ENCODE measurements at places on chromosomes 4 and X. TPM values are rescaled to one million over a fixed set of nuclear protein-coding genes. Genes with fewer than 3 reads are reported as not detected.

CAPN6 gene
- not detected for total RNA-seq

POU4F2 gene
- not detected for total RNA-seq

ANXA3 gene
- total RNA-seq, result 20.6 TPM

DACH2 gene
- total RNA-seq, result not detected

TTC29 gene
- total RNA-seq, result not detected

FGB gene
- not detected for total RNA-seq

NXF2 gene
- not detected for total RNA-seq

REELD1 gene
- total RNA-seq, result not detected

XAGE2 gene
- total RNA-seq, result not detected

DNAAF6 gene
- total RNA-seq, result not detected

VCX3B gene
- total RNA-seq, result not detected

IL3RA gene
- 1.6 TPM for total RNA-seq

CCDC160 gene
- total RNA-seq, result not detected

CDKL5 gene
- 2.5 TPM for total RNA-seq

FAM149A gene
- total RNA-seq, result 6.0 TPM

NDUFA1 gene
- total RNA-seq, result 56.0 TPM

ZFP92 gene
- total RNA-seq, result 0.81 TPM

HAND2 gene
- 11.0 TPM for total RNA-seq

DUX4 gene
- total RNA-seq, result not detected

SHROOM4 gene
- total RNA-seq, result 3.6 TPM

DCK gene
- total RNA-seq, result 11.9 TPM

KLHL4 gene
- total RNA-seq, result 10.9 TPM

ASB12 gene
- not detected for total RNA-seq

H2AZ1 gene
- total RNA-seq, result 230 TPM

ZFX gene
- total RNA-seq, result 35.2 TPM

EXOC1 gene
- 26.4 TPM for total RNA-seq

CT83 gene
- not detected for total RNA-seq

HAUS7 gene
- total RNA-seq, result 26.2 TPM

TMPRSS11F gene
- not detected for total RNA-seq

ENPP6 gene
- total RNA-seq, result not detected

ARMCX1 gene
- 15.9 TPM for total RNA-seq

SSX1 gene
- total RNA-seq, result not detected

EPGN gene
- total RNA-seq, result not detected

FGG gene
- not detected for total RNA-seq

PAK3 gene
- 0.32 TPM for total RNA-seq

SSX2B gene
- not detected for total RNA-seq

TEX13A gene
- total RNA-seq, result not detected

NSG1 gene
- 95.3 TPM for total RNA-seq

TREX2 gene
- total RNA-seq, result 0.90 TPM

UNC5C gene
- 4.3 TPM for total RNA-seq

RPA4 gene
- total RNA-seq, result not detected

HUWE1 gene
- total RNA-seq, result 56.1 TPM

HDAC8 gene
- 14.7 TPM for total RNA-seq

RASSF6 gene
- not detected for total RNA-seq
